Stimulated activated CD4-positive, alpha-beta T cell treated with anti-CD3 and anti-CD28 coated beads, TNF-alpha, amount 100 ng/mL, for 48 hours (primary cell): ENCODE measurements at places on chromosomes 16 and 17.

- no peak for DNase-seq
Measured at GRCh38 chr16:82751020-82751419, 124.3 kb downstream of the CDH13 start.

- no peak for DNase-seq
Measured at GRCh38 chr16:1667271-1667670, 10.8 kb upstream of the JPT2 start.

- no peak for DNase-seq
Measured at GRCh38 chr16:72853575-72854266, 194.2 kb downstream of the ZFHX3 start.

DNA sequence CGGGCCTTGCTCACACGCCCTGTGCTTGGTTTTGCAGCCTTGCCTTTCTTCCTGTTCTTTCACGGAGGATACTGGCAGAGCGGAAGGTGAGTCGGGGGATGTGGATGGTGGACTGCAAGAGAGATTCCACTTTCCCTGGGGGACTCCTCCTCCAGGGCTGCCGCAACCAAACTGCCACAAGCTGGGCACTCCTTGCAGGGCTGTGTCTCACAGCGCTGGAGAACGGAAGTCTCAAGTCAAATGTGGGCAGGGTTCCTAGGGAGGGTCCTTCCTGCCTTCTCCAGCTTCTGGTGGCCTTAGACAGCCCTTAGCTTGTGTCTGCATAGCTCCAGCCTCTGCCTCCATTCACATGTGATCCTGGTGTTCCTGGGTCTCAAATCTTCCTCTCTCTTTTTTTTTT lies 11.4 kb upstream of the BIRC5 start:
- no peak for DNase-seq

DNA sequence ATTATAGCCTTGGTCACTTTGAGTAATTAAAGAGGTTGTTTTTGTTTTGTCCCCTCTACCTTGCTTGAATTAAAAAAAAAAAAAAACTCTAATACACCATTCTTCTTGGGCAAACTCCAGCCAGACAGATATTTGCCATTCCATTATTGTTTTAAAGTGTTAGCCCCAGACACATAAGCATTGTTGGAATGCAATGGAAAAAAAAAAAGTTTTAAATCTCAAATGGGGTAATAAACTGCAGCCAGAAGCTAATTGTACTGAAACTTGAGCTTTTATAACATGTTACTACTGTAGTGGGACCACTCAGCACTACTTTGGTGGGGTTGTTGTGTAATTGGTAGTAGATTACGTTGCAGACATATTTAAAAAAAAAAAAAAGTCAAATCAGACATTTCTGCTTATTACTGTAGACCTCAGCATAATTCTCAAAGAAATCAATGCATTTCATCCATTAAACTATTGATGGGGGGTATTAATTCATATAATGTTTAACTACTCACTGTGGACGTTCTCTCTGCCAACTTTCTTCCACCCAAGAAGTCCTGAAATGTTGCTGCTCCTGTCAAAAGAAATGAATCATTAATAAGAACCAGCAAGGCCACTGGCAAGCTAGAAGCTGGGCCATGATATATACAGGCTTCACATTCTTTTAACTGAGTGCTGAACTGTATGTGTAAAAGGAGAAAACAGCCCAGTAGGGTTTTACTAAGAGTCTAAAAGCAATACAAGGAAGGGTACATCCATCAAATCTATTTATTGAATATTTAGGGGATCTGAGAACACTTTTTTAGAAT lies 626.6 kb upstream of the SOX9 start:
- no peak for DNase-seq

- no peak for DNase-seq
Measured at GRCh38 chr16:74650966-74651567, 15.6 kb downstream of the RFWD3 start.

- no peak for DNase-seq
Measured at GRCh38 chr17:75832164-75832651, 12.0 kb downstream of the UNC13D start.

- DNase-seq: no peak
Measured at GRCh38 chr16:9607515-9608230, 516.2 kb downstream of the HAPSTR1 start.

DNA sequence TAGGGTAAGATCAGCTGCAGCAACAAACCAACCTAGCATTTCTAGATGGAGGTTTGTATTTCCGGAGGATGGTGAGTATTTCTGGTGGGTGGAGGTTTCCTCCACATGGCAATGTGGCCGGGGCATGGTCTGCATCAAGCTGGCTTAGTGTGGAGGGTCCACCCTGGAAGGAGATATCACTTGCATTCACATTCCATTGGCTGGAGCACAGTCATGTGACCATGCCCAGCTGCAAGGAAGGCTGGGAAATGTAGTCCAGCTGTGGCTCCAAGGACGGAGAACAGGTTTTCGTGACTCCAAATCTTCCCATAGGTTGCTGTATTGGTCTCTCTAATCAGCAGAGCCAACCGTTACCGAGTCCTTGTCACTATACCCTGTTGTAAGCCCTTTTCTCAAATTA lies 68.7 kb downstream of the RAI1 start:
- no peak for DNase-seq

- DNase-seq: no peak
Measured at GRCh38 chr16:80914379-80915078, 92.2 kb downstream of the CMC2 start.

GRCh38 chr17:83129676-83130075 lies 50.3 kb downstream of the METRNL start:
- DNase-seq: no peak

- DNase-seq: no peak
Measured at GRCh38 chr17:16381496-16381820, 567 bp downstream of the UBB start.

DNA sequence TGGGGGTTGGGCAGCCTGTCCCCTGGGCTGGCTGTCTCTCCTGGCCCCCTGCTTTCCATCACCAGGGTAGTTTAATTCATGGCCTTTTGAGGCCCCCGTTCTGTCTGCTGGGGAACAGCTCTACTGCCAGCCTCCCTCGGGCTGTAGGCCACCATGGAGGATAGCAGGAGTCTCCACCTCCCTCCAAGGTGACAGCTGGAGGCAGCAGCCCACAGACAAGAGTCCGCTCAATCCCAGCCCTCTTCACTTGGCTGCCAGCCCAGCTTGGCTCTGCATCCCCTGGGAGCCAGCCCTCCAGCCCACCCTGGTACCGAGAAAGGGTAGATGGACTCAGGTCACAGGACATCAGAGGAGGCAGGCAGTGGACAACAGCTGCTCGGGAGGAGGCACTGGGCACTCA lies 194.6 kb upstream of the SDK2 start:
- no peak for DNase-seq

GRCh38 chr17:72122765-72123529 lies 2.1 kb downstream of the SOX9 start:
- no peak for DNase-seq

DNA sequence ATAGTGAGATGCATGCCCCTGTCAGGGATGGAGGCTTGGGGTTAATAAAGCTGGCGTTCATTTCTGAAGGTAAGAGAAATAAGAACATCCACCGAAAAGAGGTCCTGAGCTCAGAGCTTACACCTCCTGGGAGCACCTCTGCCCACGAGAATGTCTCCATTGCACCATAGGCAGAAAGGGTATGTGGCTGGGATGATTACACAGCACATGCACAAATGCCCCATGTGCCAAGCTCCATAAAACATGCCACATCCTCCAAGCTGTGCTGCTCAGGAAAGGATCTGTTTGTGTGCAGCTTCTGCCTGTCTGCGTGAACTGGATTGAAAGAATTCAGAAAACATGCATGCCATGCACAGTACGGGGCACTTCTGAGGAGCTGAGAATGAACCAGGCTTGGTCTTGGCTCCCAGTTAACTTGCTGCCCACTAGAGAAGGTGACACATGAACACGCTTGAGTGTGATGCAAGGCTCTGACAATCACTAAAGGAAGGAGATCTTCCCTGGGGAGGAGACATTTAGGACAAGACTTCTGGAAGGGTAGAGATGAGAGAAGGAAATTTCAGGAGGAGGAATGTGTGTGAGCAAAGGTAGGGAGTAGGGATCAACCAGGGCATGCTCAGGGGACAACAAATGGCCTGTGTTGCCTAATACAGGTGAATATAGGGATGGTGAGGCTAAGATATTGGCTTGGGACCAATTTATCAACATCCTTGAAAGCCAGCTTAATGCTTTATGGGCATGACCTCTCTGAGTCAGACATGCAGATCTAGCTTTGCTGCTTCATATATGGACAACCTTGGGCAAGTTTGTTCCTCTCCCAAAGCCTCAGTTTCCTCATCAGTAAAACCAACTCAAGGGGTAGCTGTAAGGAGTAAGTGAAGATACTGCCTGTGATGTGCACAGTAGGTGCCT lies 32.0 kb upstream of the SMPD3 start:
- no peak for DNase-seq

GRCh38 chr16:29664091-29664921 lies 1.3 kb downstream of the SPN start:
- DNase-seq: peak; percentile 29

GRCh38 chr16:87474566-87474996 lies 18.2 kb downstream of the ZCCHC14 start:
- no peak for DNase-seq

DNA sequence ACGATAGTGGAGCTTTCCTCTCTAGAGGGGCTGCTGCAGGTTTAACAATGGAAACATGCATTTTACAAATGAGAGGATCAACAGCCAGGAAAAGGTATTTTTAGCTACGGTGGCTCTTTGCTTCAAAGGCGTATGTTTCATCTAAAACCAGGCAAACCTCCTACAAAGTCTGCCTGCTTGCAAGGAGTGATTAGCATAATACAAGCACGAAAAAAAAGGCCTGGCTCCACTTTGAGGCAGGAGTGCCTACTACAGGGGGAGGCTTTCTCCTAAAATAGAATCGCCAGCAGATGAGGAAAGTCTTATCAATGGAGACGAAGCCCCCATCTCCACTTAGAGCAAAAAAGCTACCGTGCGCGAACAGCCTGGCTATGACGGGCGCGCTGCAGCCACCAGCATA lies 27.1 kb upstream of the MTSS2 start:
- no peak for DNase-seq

GRCh38 chr17:63949576-63950250 lies 17.6 kb upstream of the CD79B start:
- DNase-seq: no peak

DNA sequence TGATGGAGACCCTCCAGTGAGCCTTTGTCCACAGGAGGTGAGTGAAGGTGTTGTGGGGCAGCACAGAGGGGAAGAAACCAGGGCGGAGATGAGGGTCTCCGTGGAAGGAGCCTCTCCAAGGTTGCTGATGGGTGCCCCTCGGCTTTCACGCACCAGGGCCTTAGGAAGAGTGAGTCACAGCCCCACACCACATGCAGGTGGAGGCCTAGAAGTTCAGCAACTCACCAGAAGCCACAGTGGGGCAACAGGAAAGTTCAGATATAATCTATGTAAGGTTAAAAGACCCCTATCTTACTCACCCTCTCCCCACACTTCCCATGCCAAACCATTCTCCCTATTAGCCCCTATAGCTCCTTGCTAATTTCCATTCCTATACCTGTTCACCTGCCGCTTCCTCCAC lies 9.5 kb upstream of the HNF1B start:
- DNase-seq: no peak

- DNase-seq: no peak
Measured at GRCh38 chr16:58516768-58517107, 1.4 kb downstream of the SETD6 start.

DNA sequence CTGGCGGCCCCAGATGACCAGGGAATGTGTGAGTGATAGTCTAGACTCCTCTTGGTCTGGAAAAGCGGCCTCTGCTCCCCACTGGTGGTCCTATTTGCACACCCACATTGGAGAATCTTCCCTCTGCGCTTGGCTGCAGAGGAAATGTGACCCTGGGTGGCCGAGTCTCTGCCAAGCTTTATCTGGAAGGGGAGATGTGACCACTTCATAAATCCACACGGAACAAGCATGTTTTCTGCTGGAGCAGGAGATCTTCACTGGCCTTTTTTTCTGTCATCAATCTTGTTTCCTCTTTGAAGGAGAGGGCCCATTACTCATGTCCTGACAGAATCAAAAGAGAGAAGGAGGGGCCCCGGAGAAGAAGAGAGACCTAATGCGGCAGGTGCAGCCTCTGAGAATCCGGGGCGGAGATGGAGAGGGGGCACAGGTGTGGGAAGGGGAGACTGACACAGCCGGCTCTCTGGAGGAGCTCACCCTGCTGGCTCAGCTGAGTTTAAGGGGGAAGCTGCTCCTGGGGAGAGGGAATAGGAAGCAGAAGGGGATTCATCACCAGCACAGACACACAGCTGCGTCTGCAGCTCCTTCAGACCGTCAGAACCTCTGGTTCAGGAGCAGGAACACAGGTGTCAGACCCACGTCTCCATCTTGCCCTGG lies 116.3 kb downstream of the SOX9 start:
- DNase-seq: no peak

GRCh38 chr17:38900978-38901656 lies 24.3 kb upstream of the LASP1NB start:
- DNase-seq: no peak

GRCh38 chr16:8254405-8254804 lies 335.9 kb downstream of the TMEM114 start:
- DNase-seq: no peak

GRCh38 chr17:79839356-79840268 lies at the start of gene CBX4:
Gene CBX4 (minus strand): TSS chr17:79839440. CDS start chr17:79839251, 189 bp downstream.
- DNase-seq: peak; percentile 73

DNA sequence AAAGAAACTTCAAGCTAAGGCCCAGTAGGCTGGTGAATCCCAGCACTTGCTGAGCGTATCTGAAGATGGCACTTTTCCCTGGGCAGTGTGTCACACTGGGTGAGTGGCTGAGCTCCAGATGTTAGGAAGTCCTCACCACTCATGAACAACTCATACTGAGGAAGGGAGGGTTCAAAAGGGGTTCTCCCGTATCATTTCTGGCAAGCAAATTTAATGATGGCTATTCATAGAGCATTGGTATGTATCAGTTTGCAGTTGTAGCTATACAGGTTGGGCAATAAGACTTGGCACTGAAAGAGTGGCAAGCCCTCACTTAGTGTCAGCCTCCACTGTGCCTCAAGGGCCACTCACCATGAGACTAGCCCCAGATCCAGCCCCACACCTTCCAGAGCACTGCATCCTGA lies 10.7 kb downstream of the GFOD2 start:
- no peak for DNase-seq

- no peak for DNase-seq
Measured at GRCh38 chr17:53471514-53471913, 351.2 kb upstream of the KIF2B start.

DNA sequence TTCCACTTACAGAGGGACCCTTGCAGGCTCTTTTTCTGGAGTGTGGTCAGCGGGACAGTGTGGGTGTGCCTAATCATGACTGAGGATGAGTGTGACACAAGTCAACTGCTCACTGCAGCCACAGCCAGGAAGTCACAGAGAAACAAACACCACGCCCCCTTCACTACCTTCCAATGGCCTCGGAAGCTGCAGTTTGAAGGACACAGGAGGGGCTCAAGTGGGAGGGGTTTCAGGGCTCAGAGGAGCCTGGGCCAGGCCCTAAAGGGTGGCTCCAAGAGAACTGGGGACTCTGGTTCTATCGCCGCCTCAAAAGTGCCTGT lies 116.2 kb upstream of the SDK2 start:
- DNase-seq: no peak

- no peak for DNase-seq
Measured at GRCh38 chr16:16146380-16147315, 76.6 kb downstream of the ABCC6 start.
